ENCODE measurements at places on chromosomes 1 and 21.

GRCh38 chr1:53218201-53218600 lies 2.2 kb downstream of the CZIB start:
- DNase-seq, result no peak

DNA sequence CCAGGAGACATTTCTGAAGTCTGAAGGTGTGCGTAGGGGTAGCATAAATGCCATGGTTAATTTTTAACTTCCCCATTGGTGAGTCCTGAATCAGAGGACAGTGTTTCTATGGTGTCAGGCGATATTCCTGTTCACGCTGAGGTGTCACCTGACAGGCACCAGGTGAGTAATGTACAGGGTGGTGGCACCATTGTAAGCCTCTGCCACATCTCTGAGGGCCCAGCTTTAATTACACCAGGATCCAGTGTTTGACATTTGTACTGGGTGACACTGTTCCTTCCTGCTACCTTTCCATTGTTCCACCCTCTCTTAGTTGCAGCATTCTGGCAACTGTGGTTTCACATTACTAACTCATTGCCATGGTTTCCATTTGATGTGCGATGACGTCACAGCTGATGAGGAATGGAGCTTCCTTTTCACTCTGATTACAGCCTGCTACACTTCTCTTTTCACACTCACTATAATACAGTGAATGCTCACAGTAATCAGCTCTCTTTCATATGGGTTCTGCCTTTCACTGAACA lies 40.6 kb upstream of the MARK1 start:
- DNase-seq, result no peak

DNA sequence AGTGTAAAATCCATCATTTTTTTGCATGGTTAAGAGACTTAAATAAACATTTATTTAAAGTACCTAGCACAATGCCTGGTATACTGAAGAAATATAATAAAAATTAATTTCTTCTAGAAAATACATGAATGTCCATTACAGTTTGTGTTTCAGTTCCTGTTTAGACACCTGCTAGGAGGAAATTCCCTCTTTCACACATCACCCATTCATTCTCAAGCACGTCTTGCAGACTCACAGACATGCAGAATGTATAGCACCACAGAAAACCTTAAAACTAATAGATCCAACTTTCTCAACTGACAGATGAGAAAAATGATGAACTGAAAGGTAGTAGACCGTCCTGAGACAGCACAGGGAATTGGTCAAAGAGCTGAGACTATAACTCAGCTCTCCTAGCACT lies 172.2 kb upstream of the C8B start:
- DNase-seq, result no peak

DNA sequence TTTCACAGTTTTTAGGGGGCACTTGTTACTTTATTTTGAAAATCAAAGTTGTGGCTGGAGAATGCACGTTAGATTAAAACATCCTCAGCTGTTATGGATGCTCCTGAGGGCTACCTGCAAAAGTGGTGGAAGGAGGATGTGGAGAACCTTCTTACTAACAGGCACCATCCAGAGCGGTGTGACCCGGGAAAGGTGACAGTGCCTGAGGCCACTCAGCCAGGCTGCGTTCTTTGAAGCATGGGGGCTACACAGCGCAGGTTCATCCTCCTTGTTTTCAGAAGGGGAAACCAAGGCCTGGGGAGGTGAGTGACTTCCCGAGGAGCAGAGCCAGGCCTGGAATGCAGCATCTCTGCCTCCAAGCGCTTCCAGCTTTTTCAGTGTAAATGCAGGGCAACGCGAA lies 24.0 kb downstream of the DMRTB1 start:
- DNase-seq, result no peak

DNA sequence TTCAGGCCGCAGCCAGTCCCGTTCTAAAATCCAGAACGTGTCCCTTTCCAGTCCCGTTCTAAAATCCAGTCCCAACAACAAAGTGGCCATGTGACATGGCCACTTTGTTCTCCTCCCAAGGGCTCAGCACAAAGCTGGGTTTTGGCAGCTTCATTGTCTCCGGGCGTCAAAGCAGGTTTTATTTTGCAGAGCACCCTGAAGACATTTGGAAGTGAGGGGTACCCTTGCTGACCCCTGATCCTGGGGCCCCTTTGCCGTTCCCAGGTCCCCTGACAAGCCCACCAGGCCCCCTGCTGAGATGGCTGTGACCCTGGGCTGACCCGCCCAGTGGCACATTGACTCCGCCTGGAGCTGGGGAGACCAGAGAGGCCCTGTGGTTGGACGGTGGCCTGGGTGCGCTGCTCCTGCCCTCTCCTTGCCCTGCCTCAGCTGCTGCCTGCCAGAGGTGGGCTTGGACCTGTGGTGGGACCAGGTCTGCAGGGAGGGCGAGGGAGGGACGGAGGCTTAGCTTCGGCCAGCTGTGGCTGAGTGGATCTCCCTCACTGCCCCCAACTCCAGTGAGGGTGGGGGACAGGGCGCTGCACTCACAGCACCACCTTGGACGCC lies 4.3 kb downstream of the PFKL start:
- DNase-seq, result no peak

GRCh38 chr1:197333041-197333440 lies 65.0 kb downstream of the CRB1 start:
- DNase-seq, result no peak

- no peak for DNase-seq
These were observed 12.4 kb downstream of the LMOD1 start for GRCh38 chr1:201933840-201934430.

GRCh38 chr1:116404699-116405098 lies 31.7 kb downstream of the ATP1A1 start:
- DNase-seq, result no peak

GRCh38 chr21:44047996-44048560 lies 36.0 kb downstream of the TRAPPC10 start:
- DNase-seq, result no peak

DNA sequence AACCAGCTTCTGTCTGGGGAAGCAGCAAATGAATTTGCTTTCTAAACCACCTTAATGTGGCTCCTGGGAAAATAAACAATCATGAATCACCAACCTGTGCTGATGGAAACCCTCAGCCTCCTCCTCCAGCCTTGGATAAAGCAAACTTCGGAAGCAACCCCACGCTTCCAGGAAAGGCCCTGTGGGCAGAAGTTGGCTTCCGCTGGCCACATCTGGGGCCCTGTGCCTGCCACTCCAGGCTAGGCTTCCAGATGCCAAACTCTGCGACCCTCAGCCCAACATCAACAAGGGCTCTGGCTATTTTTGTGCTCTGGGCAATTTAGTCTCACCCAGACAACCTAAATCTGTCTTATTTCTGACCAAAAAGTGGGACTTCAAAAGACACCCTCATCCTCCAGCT lies 6.2 kb upstream of the OXCT2 start:
- no peak for DNase-seq

GRCh38 chr1:239833723-239834122 lies 258.0 kb upstream of the FMN2 start:
- no peak for DNase-seq

All from activated CD4-positive, alpha-beta T cell treated with anti-CD3 and anti-CD28 coated beads, Interleukin-2, amount 50 U/mL, for 4 hours (primary cell).